ENCODE measurements at places on chromosomes 3 and 15. TPM values are rescaled to one million over a fixed set of nuclear protein-coding genes. Genes with fewer than 3 reads are reported as not detected.

GRCh38 chr3:179179979-179180759, 32.0 kb downstream of the PIK3CA start:
- peaks cover 40% of the 10 kb centered on the region for H3K4me1 ChIP-seq
- H3K4me3 ChIP-seq: no peak overlapping the region
- H3K27ac ChIP-seq: no peak overlapping the region
- H3K27me3 ChIP-seq: no peaks in the 10 kb centered on the region
- no peak for DNase-seq

DNA sequence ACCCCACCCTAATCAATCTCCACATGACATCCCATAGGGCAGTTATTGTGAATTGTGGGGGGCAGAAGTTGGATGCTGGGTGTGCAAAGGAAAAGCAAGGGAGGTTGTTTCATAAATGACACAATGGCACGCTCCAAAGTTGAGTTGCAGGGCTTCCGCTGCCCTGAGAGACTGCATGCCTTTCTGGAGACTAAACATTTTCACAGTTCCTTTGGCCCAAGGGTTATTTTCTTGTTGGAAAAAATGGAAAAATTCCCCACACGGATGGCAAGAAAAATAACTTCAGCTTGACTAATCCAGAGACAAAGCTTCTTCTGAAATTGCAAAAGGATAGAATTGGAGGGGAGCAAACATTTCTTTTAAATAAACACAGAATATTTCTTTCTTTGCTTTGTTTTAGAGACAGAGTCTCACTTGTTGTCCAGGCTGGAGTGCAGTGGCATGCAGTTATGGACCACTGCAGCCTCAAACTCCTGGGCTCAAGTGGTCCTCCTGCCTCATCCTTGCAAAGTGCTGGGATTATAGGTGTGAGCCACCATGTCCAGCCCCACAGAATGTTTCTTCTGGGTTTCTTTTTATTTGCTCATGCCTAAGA, 19.1 kb upstream of the TPM1 start:
- H3K27ac ChIP-seq: no peak overlapping the region
- peaks cover 34% of the 10 kb centered on the region for H3K27me3 ChIP-seq
- no peaks in the 10 kb centered on the region for H3K36me3 ChIP-seq
- DNase-seq: no peak
- H3K4me1 ChIP-seq: no peaks in the 10 kb centered on the region
- no peak overlapping the region for H3K4me3 ChIP-seq

CPA3 gene
- total RNA-seq: not detected

OXNAD1 gene
- 73.1 TPM for total RNA-seq

CFAP100 gene
- not detected for total RNA-seq
